ENCODE measurements at places on chromosomes 3 and 15. TPM values are rescaled to one million over a fixed set of nuclear protein-coding genes. Genes with fewer than 3 reads are reported as not detected.

PPIB gene
- total RNA-seq, result 142 TPM

CCR8 gene
- not detected for total RNA-seq

ADAMTS17 gene
- 5.1 TPM for total RNA-seq

SST gene
- total RNA-seq, result 5.6 TPM

CCDC54 gene
- total RNA-seq, result 0.16 TPM

LRRC31 gene
- total RNA-seq, result not detected

Data from occipital lobe (tissue), 3 donors.